ENCODE measurements at places on chromosomes 7 and 10.

- no peak for DNase-seq
These were observed 105.6 kb upstream of the COL1A2 start for GRCh38 chr7:94289071-94289470.

GRCh38 chr10:30229536-30229935 lies 119.5 kb downstream of the MTPAP start:
- DNase-seq = no peak

DNA sequence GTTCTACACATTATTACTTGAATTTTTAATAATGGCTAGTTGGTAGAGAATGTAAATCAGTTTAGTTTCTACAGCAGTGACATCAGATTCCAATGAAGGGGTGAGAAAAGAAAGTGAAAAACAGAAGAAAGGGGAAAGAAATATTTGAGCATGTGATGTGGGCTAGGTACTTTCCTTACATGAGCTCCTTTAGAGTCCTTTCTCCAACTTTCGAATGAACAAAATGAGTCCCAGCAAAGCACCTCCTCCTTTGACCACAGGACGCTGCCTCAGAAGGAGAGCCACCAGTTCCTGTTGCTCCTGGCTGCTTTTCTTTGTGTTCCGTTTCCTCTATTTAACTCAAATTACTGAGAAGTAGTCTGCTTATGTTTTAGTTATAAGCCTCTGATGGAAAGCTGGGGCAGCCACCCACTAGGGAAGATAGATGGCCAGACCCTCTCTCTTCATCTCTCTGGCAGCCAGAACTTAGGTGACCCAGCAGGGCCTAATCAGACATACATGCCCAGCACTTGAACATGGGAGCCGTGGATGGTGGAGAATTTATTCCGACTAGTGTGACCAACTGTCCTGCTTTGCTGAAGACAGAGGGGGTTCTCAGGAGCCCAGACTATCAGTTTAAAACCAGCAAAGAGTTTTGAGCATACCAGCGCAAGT lies 82.4 kb upstream of the NME8 start:
- no peak for DNase-seq

DNA sequence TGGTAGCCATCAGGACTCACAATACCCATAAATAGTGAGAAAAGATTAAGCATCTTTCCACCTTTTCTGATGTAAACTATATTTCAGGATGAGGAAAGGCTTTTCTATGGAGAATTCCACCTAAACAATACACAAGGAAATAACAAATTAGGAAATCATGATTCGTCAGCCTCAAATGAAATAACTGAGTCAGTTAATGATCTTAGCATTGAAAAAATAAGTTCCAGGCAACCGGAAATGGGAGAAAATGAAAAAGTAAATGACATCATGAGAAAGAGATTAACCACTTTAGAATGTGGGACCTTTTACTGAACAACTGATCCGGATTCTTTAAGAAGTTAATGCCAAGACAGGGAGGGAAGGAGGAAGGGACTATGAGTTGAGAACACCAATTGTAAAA lies 742.3 kb downstream of the TNS3 start:
- DNase-seq = no peak

GRCh38 chr10:43118631-43119415 lies 19.4 kb upstream of the CSGALNACT2 start:
- DNase-seq = no peak

DNA sequence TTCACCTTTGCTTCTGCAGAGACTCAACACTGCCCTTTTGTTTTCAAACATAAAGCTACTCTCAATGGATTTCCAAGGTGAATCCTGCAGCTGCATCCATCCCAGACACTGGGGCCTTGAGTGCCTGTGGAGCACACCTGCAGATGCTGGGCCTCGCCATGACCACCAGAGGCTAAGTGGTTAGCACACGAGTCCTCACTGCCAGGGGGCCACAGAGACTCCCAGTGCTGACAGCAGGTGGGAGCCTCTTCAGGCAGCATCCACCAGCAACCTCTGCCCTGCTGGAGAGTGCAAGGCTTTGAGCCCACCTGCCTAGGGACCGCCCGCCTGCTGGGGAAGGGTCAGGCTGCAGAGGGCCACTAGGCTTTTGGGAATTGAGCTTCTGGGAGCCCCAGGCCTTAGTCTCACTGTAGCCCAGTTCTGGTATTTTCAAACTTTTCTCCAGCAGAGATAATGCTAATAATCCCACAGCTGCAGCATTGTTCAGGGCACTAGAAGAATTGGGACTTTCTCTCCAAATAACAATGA lies 9.4 kb upstream of the HPS1 start:
- no peak for DNase-seq

- DNase-seq = no peak
These were observed 39.5 kb downstream of the TACR2 start for GRCh38 chr10:69377191-69377590.

GRCh38 chr10:67912331-67912946 lies 28.0 kb downstream of the SIRT1 start:
- no peak for DNase-seq

DNA sequence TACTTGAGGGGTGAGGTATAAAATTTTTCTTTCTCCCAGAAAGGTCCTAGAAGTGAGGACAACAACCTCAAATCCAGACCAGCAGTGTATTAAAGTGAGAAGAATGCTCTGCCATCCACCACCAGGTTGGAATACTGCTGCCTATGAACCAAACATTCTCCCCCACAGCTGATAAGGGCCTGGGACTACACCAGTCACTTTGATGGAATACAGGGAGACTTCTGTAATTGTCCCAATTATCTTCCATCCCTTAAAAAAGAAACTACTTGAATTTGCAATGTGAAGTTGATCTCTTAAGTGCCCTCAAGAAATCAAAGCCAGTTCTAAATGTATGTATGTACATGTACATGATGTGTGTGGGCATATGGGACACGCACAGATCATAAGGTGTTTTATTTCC lies 3.0 kb downstream of the TBX20 start:
- DNase-seq = no peak

- no peak for DNase-seq
These were observed 6.5 kb downstream of the TBRG4 start for GRCh38 chr7:45104844-45105587.

GRCh38 chr7:22001345-22002004 lies 55.8 kb upstream of the CDCA7L start:
- no peak for DNase-seq

GRCh38 chr7:99791021-99791420 lies 7.0 kb upstream of the CYP3A4 start:
- no peak for DNase-seq

DNA sequence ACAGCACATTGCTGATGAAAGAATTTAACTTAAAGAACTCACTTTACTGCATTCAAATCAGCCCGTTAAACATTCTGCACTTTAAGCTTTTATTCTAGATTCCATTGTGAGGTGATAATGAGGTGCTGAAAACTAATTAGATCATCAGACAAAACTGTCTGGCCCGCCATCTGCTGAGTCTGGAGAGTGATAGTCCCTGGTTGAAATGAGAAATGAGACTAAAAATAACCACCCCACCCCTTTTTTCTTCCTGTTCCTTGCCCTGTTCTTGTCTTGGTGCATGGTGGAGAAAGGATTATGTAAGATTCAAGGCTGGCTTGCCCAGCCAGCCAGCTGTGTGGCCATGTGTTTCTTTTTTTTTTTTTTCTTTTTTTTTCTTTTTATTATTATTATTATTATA lies 277.0 kb upstream of the COBL start:
- no peak for DNase-seq

DNA sequence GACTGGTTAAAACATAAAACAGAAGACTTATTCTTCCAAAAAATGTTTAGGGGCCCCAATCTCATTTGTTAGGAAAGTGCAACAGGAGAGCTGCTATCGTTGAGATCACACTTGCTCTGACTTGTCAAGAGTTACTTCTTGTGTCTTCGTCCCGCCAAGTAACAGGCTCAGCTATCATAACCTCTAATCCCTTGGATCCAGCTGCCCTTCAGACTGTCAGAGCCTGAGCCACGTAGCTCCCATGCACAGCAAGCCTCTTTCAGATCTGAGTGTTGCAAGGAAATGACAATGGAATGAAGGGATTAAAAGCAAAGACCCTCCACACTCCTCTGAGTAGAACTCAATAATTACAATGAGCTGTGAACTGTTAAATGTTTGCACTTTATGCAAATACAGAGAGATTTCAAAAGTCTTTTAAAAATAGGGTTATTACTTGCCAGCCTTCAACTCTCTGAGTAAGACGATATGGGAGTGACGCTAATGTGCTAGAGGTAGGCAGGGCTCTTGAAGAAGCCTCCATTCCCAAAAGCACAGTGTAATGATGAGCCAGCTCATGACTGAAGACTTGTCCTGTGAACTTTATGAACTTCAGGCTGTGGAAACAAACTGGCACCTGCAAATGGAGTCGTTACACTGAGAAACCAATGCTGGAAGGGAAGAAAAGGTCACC lies 28.4 kb upstream of the CDK13 start:
- no peak for DNase-seq

DNA sequence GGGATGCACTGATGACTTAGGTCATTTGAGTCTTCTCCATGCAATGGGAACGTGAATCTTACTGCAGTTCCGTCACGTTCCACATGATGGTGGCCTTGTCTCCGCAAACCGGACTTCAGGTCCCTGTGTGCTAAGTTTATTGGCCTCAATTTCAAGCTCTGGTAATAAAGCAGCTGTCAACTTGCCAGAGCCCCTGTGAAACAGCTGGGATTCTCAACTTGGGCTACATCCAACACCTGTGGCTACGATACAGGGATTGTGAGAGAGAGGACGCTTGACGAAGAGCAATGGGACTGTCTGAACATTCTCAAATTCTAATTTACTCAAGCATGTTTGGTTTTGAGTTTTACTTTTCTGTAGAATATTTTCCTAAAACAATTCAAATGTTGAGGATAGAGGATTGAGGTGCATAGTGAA lies 174.2 kb downstream of the PTN start:
- DNase-seq = no peak

- no peak for DNase-seq
These were observed 49.8 kb upstream of the TMEM273 start for GRCh38 chr10:49237985-49238384.

- no peak for DNase-seq
These were observed 127.8 kb upstream of the LANCL2 start for GRCh38 chr7:55237156-55237893.

- DNase-seq = no peak
These were observed 17.9 kb upstream of the SMO start for GRCh38 chr7:129170441-129171021.

DNA sequence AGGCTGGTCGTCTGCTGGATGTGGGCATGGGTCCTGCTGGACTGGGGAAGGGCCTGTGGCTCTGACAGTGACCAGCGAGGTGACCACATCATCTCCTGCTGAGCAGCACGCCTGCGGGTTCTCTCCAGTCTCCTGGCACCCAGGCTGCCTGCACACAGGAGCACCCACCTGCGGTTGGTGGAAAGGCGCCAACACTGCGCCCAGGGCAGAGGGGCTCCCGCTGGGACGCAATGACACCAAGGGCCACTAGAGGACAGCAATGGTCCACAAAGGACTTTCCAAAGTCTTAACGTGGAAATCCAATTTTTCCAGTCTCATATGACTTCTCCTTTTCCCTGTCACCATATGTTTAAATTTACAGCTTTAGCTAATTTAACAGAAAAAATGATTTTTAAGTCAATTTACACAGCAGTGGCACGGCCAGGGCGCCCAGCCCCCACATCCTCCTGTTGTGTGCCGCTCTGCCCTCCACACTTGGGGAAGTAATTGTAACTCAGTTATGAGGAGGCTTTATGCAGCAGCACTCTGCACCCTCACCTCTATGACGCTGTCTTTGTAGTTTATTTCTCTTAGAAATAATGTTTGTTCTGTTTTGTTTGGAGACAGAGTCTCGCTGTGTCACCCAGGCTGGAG lies 38.1 kb downstream of the CFAP46 start:
- DNase-seq = no peak

- no peak for DNase-seq
These were observed 41.3 kb upstream of the CC2D2B start for GRCh38 chr10:95866467-95866842.

DNA sequence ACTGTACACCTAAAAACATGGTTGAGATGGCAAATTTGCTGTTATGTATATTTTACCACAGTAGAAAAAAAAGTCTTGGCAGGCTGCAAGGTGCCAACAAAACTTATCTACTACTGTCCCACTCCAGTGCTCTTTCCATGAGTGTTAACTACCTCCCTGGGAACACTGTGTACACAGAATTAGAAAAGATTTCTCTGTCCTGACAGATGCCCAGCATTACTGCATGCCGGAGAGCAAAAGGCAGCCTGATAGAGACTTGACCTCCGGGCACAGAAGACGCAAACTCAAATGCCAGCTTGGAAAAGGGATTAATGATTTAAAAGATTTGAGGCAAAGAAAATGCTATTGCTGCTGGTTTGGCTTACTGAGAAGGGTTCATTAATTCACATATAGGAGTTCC lies 228.8 kb downstream of the TMEM178B start:
- no peak for DNase-seq

- no peak for DNase-seq
These were observed 1494.9 kb upstream of the LRRTM3 start for GRCh38 chr10:65430979-65431378.

DNA sequence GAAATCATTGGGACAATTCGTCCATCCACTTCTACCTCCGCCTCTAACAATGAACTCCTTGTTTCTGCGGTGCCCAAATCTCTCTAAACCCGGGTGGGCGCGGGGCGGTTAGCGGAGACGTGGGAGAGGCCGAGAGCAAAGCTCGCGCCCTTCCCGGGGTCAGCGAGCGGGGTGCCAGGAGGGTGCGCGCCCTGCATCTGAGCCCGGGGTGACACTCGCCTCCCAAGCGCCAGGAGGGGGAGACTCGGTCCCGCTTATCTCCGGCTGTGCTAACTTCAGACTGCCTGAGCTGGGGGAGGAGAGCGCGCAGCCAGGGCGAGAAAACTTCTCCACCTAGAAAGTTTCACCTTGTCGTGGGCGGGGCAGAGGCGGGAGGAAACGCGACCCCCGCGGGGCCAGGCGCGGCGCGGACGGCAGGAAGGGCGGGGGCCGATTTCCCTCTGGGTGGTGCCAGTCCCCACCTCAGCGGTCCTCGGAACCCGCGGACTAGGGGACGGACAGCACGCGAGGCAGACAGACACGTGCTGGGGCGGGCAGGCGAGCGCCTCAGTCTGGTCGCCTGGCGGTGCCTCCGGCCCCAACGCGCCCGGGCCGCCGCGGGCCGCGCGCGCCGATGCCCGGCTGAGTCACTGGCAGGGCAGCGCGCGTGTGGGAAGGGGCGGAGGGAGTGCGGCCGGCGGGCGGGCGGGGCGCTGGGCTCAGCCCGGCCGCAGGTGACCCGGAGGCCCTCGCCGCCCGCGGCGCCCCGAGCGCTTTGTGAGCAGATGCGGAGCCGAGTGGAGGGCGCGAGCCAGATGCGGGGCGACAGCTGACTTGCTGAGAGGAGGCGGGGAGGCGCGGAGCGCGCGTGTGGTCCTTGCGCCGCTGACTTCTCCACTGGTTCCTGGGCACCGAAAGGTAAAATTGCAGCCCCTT lies at the start of gene MET:
Gene MET (plus strand): TSS at position 516 of the 915 bp plus-strand sequence. CDS start 26,889 bp downstream, outside the sequence.
- DNase-seq = no peak

GRCh38 chr7:712381-713138 lies 13.9 kb upstream of the DNAAF5 start:
- DNase-seq = no peak

GRCh38 chr10:126059076-126059826 lies 162.9 kb downstream of the FANK1 start:
- DNase-seq = no peak

All from activated naive CD4-positive, alpha-beta T cell treated with anti-CD3 and anti-CD28 coated beads, Interleukin-2, amount 50 U/mL, for 72 hours (primary cell).